ENCODE measurements at places on chromosomes 6 and 20.

GRCh38 chr20:53778041-53778516 lies 184.4 kb upstream of the ZNF217 start:
- no peak for DNase-seq

DNA sequence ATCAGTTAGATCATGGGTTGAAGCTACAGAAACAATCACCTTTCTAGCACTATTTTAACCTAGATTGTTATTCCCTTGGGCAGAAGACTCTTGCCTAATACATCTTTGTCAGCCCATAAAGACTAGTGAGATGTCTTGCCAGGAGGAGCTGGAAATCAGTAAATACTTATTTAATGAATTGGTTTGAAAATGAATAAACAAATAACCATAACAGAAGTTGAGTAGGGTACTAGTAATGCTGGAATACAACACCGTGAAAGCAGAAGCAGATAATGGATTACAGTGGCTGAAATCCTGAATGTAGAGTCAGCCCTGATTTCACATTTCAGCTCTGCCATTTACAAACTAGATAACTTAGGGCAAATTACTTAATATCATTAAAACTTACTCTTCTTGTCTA lies 236.1 kb downstream of the PACRG start:
- DNase-seq = no peak

DNA sequence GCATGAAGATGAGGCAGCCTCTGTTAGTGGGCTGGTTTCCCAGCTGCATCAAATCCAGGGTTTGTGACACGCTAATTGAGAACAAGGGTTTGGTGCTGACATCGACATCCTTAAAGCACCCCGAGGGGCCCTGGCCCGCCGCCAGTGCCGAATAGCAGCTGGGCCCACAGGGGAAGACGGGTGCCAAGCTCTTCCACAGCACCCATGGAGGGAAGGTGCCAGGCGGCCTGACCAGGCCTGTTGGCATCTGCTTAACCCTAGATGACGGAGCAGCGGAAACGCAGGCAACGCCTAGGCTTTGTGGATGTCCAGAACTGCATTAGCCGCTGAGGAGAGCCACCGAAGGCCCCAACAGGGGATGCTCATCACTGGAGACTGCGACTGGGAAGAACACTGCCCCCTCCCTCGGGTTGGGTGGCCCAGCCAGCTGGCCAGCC lies 16.0 kb downstream of the UQCC2 start:
- DNase-seq = no peak

DNA sequence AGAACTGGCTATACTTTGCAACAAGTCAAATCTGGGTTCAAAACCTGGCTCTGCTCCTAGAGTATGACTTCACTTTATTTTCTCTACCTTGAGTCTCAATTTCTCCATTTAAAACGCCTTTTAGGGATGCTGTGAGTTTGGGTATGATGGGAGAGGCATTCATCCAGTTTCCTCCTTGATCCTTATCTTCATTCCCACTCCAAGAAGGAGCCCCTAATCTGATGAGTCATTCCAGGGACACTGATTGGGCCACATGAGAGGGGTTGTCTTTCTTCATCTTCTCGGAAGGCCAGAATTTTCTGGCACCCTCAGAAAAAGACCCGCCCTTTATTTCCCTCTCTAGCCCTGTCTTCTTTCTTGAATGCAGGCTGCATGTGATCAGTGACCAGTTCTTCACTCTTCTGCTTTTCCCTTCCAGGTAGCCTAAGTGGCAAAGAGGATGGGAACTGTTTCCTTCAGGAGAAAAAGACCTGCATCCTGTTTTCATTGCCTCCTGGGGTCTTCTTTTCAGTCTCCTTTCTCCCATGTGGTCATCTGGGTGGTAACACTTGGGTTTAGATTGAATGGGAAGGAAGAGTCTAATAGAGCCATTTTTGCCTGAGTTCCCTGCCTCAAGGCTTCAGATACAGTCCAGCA lies 32.1 kb upstream of the PNRC1 start:
- no peak for DNase-seq

- DNase-seq = no peak
These were observed 613.2 kb upstream of the FLRT3 start for GRCh38 chr20:14950633-14951032.

GRCh38 chr6:128606611-128607010 lies 86.2 kb upstream of the PTPRK start:
- DNase-seq = no peak

DNA sequence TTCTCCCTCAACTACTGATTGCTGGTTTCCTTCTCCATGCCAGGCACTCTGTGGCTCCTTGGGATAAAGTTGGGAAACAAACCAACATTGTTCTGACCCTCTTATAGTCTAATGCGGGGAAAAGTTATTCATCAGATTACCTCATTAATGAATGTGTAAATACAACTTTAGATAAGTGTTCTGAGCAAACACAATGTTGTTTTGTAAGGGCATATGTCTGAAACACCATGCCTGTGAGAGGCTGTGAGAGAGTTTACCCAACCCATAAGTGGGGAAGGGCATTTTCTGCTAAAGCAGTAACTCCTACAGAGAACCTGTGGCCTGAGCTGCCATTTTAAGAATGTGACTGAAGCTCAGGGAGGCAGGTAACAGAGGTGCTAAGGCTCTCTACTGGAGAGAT lies 283.5 kb downstream of the KHDC1L start:
- DNase-seq = no peak

DNA sequence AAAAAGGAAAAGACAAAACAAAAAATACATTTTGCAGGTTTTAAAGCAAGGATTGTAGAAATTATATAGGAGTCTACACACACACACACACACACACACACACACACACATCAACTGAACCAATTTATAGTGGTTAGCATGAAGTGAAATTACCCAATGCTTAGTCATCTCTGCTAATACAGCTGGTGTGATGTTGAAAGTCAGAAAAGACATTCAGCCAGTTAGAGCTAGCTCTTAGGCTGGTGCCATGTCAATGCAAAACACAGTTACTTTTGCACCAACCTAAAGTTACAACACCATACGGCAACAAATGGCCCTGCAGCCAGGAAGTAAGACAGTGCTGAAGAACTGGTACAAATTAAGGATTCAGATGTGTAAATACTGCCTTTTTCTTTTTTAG lies 15.2 kb downstream of the FAM210B start:
- no peak for DNase-seq

GRCh38 chr6:34207695-34208443 lies 28.8 kb upstream of the HMGA1 start:
- no peak for DNase-seq

DNA sequence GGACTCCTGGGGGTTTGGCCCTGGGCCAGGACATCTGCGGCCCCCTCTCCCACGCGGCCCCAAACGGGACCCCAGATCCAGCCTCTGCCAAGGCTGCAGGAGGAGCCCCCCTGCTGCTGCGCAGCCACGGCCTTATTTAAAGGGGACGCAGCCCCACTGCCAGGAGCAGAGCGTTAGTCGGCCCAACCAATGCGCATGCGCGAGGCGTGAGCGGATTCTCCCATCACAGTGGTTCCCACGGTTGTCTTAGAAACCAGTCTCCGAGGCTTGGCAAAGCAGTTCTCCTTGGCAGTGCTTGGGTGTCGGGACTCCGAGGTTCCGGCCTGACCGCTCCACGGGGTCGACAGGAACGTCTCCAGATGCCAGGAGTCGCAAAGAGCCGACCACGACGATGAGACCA lies 288.3 kb upstream of the ZNF337 start:
- DNase-seq = peak; percentile 55

DNA sequence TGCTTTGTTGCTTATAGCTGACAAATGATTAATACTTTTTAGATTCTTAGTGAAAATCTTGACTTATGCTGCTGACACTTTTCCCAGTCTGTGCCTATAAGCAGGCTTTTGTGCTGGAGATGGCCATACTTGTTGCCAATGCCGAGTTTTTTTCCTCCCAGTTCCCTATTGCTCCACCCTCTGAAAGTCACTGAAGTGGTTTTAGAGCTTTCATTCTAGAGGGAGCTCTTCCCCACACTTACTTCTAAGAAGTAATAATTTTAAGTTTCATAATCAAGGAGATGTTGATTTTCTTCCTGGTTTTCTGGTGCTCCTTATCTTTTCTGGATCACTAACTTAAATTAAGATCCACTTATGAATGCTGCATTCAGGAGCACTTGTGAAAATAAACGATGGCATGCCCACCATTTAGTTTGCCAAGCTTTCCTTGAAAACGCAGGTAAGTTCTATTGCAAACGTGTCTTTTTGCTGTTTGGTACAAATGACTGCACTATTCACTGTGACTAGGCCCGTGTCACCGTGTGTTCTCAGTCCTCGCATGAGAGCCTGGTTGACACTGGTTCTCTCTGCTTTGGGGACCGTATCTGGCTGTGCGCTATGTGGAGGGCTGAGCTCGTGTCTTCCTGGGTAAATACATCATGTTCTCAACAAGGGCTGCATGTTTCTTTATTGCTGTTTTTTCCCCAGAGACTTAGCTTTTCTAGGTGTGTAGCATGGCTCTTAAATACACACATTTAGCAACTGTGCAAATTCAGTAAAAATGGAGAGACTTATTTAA lies 50.2 kb downstream of the GFRA4 start:
- DNase-seq = no peak

All from right hindlimb (tissue), 1 donor.